SW480 (cell line): ENCODE measurements at places on chromosomes 16 and 17.

DNA sequence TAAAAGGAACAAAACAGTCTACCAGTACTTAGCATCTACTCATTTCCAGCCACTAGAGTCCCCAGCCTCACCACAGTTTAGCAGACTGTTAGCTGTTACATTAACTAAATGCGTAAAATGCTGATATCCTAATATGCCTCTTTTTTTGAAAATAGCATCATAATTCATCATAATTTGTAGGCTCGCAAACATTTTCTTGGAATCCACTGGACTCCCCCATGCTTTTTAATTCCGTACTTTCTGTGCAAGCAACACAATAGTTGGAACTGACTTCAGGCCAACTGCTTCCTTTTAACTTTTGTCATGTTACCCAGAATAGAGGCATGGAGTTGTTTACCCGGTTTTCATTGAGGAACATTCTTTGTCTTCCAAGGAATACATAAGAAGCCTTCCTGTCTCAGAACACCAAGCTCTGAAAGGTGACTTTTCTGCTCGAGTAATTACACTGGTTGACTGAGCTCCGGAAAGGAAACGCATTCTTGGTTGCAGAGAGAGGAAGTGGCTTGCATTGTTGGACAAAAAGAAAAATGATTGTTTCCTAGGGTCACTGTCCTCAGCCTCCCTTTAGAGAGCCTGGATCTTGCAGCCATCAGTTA, 30.9 kb upstream of the SEC14L1 start:
- DNase-seq, result peak; percentile 78

GRCh38 chr17:80732268-80732667, 187.6 kb downstream of the RPTOR start:
- no peak for DNase-seq

DNA sequence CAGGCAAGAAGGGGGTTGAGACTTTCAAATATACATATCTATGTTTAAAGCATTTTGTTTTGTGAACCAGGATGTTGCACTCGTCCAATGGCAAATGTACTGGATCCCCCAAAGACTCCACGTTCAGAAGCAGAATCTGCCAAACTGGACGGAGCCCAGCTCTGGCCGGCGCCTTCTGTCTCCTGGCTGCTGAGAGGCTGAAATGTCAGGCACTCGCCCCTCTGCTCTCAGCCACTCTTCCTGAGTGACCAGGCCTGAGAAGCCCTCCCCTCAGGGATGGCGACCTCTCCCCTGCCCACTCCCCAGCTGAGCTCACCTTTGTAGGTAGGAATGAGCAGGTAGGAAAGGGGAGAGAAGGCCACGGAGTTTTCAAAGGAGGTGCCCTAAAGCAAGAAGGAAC, 187.5 kb upstream of the FOXF1 start:
- DNase-seq, result no peak

GRCh38 chr16:68147444-68147843, 62.3 kb downstream of the NFATC3 start:
- no peak for DNase-seq
